Fibroblast of the aortic adventitia (primary cell): ENCODE measurements at places on chromosomes 5 and 9. TPM values are rescaled to one million over a fixed set of nuclear protein-coding genes. Genes with fewer than 3 reads are reported as not detected.

The C5orf52 gene
- total RNA-seq = not detected in 2 replicates

DNA sequence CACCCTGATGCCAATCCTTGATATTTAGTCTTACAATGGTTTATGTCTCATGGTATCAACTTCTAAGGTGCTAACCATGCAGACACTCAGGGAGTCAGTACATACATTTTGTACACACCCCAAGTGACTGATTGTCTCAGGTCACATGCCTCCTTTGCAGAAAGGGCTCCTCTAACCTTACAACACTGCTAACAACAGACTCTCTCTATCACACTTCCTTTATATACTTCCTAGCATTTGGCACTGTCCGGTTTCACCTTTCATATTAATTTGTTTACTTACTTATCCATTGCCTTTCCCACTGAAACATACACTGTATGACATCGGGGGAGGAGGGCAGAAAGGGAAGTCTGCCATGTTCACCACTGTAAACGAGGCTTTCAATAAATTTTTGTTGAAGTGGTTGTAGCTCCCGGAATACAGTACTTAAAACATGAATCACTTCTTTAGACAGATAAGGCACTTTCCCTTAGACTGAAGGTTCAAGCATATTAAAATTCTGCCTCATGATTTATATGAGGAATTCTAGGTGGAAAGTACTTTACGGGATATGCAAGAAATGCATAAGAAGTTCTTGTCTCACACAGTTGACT is 20.6 kb downstream of the EMB start:
- DNase-seq = no peak

The PCDHB4 gene
- total RNA-seq = 0.09 and 0.65 TPM in 2 replicates

- peak; percentile 73 for DNase-seq
These were observed 9.5 kb downstream of the MTRR start for GRCh38 chr5:7878381-7878873.

- DNase-seq = no peak
These were observed 91.1 kb upstream of the RUSC2 start for GRCh38 chr9:35398651-35399335.

The NR2F1-AS1 gene
- 11.8 and 23.7 TPM in 2 replicates for total RNA-seq

The PLCXD3 gene
- total RNA-seq = 13.0 and 17.7 TPM in 2 replicates

DNA sequence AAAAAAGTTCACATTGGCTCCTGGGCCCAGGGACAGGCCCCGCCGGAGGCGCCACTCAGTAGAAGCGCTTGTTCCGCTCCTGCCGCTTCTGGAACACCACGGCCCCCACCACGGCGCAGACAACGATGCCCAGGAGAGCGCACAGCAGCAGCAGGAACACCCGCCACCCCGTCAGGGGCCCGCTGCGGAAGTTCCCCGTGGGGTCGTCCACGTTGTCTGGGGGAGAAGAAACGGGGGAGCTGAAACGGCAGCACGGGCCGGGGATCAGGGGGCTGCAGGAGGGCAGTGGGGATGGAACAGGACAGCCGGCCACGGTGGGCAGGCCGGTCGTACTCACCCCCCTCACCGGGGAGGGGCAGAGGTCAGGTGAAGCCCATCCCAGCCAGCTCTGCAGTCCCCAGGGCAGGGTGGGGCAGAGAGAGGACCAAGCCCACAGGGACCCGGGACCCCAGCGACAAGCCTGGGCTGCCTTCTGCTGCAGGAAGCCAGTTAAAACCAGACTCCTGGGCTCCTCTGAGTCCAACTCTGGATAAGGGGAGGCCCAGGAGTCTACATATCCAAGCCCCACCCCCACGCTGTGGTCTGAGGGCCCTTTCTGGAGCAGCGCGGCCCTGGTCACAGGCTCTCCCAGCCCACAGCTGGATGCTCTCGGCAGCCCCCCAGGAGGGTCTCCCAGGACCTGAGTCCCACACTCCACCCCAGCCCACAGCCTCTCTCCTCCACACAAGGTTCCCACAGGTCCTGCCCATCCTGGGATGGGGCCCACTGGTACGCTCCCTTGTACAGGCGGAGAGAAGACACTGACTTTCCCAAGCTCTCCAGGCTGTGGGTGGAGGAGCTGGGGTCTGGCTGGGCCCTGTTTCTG is 19.2 kb downstream of the LMAN2 start:
- no peak for DNase-seq

DNA sequence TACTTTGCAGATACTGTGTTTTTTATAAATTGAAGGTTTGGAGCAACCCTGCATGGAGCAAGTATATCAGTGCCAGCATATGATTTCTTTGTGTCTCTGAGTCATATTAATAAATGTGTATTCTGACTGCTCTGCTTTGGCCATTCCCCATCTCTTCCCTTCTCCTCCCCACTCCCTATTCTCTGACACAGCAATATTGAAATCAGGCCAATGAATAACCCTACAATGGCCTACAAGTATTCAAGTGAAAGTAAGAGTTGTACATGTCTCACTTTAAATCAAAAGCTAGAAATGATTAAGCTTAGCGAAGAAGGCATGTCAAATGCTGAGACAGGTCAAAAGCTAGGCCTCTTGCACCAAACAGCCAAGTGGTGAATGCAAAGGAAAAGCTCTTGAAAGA is 82.2 kb upstream of the TLX3 start:
- DNase-seq = peak; percentile 9

- DNase-seq = no peak
These were observed 1.5 kb downstream of the SHROOM1 start for GRCh38 chr5:132828846-132829494.

The AFAP1L1 gene
- 2.3 and 10.8 TPM in 2 replicates for total RNA-seq

- DNase-seq = peak; percentile 64
These were observed 245.6 kb downstream of the LURAP1L start for GRCh38 chr9:13020146-13021040.

DNA sequence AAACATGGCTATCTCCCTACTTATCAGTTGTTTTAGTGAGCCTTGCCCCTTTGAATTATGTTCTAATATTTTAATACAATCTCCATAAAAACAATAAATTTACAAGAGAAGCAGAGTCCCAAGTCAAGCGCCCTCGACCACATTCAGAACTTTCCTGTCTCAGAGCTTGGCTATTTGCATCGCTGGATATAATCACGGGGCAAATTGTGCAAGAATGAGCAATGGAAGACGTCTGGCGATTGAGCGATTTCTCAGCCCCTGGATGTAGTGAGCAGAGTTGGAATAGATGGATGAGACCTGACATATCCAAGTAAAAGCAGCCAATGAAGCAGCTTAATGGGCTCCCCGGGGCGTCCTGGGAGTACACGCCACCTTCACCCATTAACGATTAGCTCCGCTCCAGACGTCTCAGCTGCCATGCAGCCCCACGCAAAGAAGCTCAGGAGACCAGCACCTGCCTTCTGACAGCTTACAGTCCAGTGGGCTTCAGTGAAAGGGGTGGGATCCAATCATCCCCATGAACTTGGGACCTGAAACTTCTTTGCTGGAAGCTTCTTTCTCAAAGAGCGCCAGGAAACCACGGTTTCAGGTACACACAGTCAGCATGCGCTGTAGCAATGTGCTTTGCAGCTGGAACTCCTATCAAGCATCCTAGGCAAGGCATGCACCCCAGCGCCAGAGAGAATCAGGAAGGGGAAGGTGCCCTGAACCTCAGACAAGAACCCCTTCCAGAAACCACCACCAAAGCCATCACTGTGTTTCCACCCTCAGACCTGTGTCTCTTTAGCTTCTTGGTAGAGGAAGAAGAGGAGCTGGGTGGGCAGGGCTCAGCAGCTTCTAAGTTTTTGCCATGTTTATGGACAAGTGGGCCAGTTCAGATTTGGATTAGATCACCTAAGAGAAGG is 92.0 kb upstream of the IRX4 start:
- DNase-seq = no peak

GRCh38 chr5:33309068-33309467 is 131.7 kb upstream of the TARS1 start:
- DNase-seq = peak; percentile 16

GRCh38 chr9:125992557-125992956 is 245.4 kb downstream of the PBX3 start:
- no peak for DNase-seq

GRCh38 chr5:60102961-60103693 is 209.6 kb upstream of the PDE4D start:
- peak; percentile 25 for DNase-seq

The IL4 gene
- 0.36 TPM in 1 of 2 replicates, not detected in the other for total RNA-seq

- DNase-seq = peak; percentile 55
These were observed 186.5 kb downstream of the EFNA5 start for GRCh38 chr5:107484281-107484680.

- peak; percentile 75 for DNase-seq
These were observed at the start of gene CDH6 for GRCh38 chr5:31193591-31194467. Gene CDH6, plus strand, starts transcription at chr5:31193686. Its CDS starts 73,788 bp downstream, at chr5:31267474.

DNA sequence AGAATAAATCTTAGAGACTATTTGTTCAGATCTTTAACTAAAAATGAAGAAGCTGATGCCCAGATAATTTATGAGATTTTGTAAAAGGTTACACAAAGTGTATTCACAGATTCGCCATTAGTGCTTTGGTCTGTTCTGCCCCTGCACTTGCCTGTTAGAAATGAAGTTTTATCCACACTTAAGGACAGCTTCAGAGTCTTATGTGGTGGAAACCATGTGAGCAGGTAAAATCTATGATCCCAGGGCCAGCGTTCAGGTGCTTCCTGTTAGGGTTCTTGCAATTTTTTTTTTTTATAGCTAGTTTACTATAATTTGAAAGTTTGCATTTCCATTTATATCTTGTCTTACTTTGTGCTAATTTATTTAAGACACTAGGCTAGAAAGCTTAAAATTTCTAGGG is 561.6 kb downstream of the PRR16 start:
- DNase-seq = no peak

The CCNI2 gene
- 1.2 TPM in 1 of 2 replicates, not detected in the other for total RNA-seq

GRCh38 chr9:136151214-136151804 is 32.6 kb upstream of the TMEM250 start:
- DNase-seq = no peak

- no peak for DNase-seq
These were observed 417.7 kb downstream of the TAF11L14 start for GRCh38 chr5:18051953-18052352.

The ENTREP1 gene
- total RNA-seq = 0.18 and 0.41 TPM in 2 replicates

GRCh38 chr5:11584017-11584416 is 320.2 kb downstream of the CTNND2 start:
- no peak for DNase-seq

The FBXL7 gene
- total RNA-seq = 12.4 and 12.6 TPM in 2 replicates

DNA sequence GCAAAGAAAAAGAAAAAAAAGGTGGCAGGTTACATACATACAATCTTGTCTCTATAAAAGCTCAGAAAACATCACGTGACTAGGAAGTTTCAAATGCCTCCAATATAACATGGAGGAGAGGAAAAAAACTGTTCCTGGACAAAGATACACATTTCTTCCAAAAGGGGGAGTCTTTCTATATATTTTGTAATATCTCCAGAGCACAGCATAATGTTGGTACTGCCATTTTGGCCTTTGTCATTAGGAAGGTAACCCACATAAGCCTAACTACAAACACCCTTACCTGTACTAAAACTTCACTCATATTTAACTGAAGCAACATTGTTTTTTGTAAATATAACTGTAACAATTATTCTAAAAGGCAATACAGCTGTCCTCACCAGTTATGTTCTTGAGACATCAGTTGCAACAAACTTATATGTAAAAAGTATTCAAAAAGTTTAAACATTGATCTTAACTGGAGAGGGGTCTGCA is 1.2 kb upstream of the BTF3 start:
- DNase-seq = peak; percentile 76

DNA sequence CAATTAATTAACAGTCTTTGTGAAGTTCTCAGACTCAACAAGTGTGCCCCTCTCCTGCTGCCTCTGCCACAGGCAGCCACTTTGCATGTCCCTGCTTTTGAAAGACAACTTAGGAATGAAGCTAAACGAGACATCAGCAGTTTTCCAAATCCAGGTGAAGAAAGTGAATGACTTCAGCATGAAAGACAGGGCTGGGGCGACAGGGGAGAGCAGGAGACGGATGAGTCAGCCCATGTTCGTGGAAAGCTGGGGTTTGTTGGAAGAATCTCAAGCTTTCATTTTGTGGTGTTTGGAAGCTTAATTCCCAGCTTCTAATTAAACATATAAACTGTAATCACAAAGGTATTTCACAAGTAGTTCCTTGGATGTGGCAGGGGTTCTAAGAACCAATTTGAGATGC is 207.8 kb upstream of the MAP3K1 start:
- no peak for DNase-seq
